Nephron progenitor cell (in vitro differentiated cells): ENCODE measurements at places on chromosomes 1 and 21.

DNA sequence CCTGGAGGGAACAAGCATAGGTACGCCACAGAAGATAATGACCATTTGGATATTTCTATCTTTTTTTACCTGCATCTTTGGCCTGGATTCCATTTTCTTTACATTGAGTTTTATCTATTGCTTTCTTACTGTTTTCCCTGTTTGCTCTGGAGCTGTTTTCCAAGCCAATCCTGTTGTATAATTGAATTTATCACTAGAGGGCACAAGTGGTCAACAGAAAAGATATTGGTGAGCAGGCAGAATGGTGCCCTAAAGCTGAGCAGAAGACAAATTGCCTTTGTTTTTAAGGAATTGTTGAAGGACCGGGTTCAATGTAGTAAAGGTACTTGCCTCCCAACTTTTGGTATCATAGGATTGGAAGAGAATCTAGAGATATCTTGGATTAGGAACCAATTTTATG, 152.8 kb downstream of the PPP1R12B start:
- DNase-seq, result no peak

DNA sequence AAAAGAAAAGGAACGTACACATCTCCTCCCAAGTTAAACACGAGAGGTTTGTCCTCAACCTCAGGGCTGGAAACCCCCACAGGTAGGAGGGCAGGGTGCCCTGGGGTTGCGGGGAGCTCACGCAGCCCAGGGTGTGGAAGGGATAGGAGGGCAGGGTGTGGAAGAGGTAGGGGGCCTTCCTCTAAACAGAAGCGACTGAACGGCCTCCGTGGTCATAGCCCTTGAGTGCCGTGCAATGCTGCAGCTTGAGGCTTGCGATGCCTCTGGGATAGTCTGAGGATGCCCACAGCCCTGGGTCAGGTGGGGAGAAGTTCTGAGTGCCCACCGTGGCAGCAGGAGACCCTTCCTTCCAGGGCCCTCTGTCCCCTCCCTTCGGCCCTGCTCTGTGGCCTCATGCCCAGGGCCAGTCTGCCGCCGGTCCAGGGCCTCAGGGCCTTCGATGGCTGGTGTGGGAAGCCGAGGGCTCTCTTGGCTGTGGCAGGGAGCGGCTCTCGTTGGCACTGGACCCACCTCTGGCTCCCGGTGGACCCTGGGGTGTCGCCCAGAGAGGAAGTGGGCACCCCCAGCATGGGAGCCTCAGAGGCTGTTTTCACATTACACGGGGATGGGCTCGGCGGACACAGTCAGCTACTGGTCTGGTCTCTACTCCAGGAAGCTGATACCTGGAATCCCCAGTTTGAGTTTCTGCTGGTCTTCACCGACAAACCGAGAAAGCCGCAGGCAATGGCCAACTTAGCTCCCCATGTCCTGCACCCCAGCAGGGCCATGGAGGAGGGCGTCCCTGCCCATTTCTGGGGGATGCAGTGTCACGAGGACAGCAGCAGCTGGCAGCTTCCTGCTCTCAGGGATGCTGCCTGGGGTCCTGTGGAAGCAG, 6.4 kb upstream of the CDK11B start:
- no peak for DNase-seq

DNA sequence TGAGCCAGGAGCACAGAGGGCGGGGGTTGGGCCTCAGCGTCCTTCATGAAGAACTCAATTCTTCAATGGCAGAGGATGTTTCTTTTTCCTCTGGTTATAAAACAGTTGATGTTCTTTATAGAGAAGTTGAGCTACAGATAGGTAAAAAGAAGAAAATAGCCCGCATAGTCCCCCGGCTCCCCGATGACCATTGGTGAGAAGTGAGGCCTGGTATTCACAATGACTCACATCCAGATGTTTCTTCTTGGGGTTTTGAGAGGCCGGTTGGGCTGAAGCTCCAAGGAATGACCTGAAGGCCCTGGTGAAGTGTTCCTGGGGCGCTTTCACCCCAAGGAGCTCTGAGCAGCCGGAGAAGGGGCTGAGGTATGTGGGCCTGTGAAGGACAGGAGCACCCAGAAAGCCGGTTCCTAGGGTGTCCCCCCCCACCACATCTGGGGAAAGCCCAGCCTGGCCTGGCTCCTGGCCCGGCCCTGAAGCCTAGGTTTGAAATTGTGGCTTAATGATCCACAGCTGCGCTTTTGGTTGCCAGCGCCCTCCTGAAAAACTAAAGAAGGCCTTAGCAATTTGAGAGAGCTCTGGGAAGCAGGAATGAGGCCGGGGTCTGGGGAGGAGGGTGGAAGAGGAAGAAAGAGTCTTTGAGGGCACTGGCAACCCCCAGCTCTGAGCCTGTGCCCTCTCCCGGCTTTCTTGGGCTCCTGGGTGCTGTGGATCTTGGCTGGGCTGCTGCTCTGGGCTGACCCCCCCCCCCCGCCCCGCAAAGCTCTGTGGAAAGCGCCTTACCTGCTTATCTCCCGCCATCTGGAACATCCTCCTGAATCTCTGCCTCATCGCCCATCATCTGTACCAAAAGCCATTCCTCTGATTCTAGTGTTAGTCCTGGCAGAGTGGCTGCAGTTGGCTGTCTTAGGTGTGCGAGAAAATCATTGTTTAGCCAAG, 444.7 kb downstream of the CAMTA1 start:
- DNase-seq, result no peak

- DNase-seq, result no peak
Measured at GRCh38 chr1:186327331-186327730, 47.7 kb downstream of the TPR start.

- DNase-seq, result no peak
Measured at GRCh38 chr1:19797827-19798226, 1.9 kb downstream of the TMCO4 start.

DNA sequence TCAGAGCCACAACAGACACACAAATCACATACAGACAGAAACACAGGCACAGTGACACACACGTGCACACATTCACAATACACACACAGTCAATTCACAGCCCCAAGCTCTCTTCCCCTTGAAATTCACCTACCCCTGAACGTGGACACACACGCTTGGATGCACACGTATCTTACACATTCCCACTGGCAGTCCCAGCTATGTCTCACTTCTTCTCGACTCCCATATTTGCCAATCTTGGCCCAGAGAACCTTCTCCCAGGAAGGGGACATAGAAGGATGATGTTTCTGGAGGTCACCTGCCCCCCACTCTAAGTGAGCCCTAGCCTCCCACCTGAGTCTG, 1.6 kb downstream of the CRYBG2 start:
- DNase-seq, result no peak

DNA sequence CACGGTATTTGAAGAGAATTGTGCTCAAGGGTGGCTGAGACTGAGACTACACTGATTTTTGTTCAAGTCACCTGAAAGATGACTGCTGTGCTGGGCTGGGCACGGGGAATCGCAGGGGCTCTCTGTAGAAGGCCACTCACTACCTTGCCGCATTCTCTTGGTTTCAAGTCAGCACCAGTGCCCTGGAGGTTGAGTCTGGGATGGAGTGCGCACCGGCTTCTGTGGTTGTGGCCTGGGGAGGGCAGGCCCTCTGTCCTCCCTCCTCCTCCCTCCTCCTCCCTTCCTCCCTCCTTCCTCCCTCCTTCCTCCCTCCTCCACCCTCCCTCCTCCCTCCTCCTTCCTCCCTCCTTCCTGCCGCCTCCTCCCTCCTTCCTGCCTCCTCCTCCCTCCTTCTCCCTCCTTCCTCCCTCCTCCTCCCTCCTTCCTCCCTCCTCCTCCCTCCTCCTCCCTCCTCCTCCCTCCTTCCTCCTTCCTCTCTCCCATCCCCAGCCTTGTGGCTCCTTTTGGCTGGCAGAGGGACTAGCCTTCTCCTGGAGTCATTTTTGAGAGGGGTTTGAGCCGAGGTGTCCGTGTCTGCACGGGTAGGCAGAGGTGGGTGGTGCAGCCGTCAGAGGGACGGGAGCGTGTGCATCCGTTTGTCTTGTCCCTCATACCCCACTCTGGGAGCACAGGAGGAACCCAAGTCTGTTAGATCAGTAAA, 9.5 kb downstream of the RER1 start:
- DNase-seq, result no peak

GRCh38 chr21:43767984-43768867, 7.9 kb downstream of the CSTB start:
- no peak for DNase-seq

DNA sequence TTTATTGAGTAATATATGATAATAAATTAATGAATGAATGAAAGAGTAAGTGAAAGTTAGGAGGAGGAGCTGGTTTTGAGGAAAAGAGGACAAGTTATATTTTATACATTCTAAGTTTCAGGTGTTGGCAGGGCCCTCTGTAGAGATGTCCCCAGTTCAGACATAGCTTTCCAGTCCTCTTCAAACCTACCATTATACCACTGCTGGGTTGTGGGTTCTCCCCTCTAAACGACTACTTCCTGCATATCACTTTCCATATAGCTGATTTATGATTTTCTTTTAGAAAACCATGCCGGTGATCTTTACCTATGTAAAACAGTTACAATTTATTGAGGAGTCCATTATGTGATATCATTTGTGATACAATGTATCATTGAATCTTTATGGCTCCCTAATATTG, 116.9 kb downstream of the RUNX1 start:
- no peak for DNase-seq

DNA sequence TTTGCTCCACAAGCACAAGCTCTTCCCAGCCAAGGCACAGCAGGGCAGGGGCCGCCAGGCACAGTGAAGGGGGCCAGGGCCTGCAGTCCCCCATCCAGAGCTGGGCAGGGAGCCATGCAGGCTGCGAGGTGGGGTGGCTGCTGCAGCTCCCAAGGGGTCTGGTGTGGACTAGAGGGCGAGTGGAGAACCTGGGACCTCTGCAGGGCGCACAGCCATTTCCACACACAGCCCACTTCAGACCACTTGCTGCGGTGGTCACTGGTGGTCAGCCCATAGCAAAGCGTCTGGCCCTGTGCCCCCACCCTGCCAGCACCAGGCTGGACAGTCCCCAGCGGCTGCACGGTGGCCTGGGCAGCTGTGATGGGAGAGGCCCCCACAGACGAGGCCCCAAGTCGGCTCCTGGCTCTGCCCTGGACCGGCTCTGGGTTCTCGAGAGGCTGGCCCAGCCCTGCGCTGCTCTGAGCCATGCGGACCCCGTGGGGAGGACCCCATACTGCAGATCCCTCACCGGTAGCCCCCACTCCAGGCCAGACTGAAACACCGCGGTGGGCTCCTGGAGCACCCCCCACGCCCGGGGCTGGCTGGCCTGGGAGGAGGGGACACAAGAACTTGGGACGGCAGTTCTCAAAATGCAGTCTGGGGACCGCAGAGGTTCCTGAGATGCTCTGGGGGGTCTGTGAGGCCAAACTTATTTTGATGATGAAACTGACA, 47.1 kb upstream of the COL6A2 start:
- no peak for DNase-seq

GRCh38 chr1:233080286-233080685, 129.9 kb downstream of the NTPCR start:
- DNase-seq, result no peak

DNA sequence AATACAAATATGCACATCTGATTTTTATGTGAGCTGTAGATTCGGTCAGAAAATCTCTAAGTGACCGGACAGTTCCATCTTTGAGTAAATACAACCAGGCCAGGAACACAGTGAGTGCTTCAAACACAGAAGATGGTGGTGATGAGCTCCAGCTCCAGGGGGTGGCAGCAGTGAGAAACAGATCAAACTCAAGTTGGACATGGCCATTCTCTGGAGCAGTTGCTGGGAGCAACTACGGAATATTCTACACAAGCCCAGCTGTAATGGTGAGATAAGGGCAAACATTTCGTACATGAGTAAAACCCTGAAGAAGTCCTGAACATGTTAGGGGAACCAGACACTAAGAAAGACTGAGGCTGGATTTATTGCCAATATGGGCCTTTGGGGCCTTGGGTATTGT, 100.7 kb downstream of the BARHL2 start:
- peak; percentile 17 for DNase-seq

- DNase-seq, result no peak
Measured at GRCh38 chr1:118878661-118879060, 109.5 kb downstream of the TBX15 start.

DNA sequence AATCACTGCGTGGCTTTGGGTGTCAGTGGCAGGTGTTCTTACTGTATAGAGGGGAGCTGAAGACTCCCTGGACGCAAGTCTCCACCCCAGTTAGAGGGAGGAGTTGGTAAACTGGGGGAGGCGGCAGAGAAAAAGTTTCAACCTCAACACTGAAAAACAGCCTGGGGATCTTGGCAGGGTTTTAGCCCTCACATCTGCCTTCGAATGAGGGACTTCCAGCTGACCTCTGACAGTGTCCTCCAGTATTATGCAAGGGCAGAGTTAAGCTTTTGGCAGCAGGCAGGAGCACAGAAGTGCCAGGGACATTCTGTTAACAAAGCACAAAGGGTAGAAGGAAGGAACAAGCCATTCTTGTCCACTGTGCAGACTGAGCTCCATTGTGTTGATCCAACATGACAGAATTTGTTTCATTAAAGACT, 41.2 kb upstream of the RAB4A start:
- no peak for DNase-seq

DNA sequence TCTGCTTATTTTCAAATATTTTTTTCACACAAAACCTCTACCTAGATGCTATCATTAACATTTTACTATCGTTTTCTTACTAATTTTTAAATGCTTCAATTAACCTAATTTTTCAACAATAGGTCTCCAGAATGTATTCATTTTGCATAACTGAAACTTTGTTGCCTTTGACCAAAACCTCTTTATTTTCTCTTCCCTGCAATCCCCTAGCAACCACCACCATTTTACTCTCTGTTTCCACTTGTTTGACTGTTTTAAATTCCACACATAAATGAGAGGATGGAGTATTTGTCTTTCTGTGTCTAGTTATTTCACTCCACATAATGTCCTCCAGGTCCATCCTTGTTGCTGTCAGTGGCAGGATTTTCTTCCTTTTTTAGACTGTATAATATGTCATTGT, 9.5 kb upstream of the F13B start:
- no peak for DNase-seq

- DNase-seq, result no peak
Measured at GRCh38 chr1:209386156-209386555, 197.4 kb upstream of the CAMK1G start.

DNA sequence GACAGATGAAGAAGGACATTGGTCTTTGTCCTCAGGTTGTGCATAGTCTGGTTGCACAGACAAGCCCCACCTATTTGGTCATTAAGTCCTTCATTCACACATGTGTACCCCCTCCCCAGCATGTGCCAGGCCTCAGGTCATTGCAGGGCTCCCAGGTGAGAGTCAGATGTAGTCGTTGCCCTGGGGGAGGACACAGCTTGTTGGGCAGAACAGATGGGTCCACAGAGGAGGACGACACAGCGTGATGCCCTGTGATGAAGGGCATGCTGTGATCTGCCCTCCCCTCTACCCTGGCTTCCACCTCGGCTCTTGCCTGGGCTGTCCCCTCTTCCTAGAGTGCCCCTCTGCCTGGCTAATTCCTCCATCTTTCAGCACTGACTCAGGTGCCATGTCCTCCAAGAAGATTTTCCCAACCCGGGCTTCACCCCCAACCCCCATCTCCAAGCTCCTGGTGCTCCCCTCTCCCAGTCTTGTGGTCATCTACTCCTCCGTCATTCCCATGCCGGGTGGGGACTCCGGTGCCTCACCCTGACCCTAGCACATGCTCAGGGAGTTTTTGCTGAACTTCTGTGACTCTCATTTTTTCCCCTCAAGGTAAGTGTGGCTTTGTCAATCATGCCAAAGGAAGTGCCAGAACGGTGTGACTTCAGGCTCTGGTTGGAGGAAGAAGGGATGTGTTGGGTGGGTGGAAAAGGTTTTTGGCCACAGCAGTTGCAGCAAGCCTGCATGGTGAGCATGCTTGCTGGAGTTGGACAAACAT, 220.5 kb downstream of the FOXD2 start:
- no peak for DNase-seq
